ENCODE measurements at places on chromosomes 7 and 10.
A peak's percentile ranks its signal among the peaks of the same experiment; 100 is the strongest.

DNA sequence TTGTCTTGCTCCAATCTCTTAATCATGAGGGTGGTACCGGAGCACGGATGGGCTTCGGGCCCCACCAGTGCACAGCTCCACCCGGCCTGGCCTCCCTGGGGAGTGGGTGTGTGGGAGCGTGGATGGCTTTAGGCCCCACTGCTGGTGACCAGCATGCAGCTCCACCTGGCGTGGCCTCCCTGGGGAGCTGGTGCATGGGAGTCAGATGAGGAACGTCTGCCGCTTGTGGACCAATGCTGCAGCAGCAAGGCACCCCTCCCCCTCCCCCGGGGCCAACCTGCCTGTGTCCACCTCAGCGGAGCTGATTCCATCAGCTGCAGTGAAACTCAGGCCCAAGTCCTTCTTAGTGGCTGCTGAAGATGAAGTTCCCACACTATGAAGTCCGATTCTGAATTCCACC, 511.4 kb downstream of the PTPRN2 start:
- DNase-seq = no peak

DNA sequence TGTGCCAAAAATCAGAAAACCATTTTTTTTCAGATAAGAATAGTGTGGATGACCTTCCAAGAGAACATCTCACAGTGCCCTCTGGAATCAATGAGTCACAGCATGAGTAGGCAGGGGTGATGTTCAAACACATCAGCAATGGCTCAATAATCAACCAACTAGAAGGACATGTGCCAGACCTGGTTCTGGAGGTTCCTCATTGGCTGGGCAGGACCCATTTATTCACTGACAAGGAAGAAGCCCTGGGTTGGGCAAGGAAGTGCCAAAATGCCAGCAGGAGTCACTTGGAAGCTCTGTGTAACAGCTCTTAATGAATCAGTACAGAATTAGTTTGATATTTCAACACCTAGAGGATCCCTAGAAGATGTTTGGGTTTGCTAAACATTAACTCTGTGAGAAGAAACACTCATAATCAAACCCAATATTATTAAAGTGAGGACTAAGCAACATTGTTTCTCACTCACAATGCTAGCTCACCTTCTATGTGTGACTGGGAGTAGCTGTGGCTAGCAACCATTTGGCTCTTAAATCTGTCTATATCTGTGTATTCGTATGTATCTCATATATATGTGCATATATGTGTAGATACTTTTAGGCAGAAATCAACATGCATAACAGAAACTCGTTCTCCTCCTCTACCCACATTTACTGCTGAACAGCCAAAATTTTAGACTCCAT, 72.3 kb upstream of the APBB1IP start:
- no peak for DNase-seq

GRCh38 chr7:27145165-27145913, 1.9 kb upstream of the HOXA5 start:
- no peak for DNase-seq

- DNase-seq = no peak
Measured at GRCh38 chr10:114044247-114045135, 825 bp downstream of the ADRB1 start.

GRCh38 chr10:2851566-2851965, 215.8 kb upstream of the PFKP start:
- DNase-seq = no peak

- peak; percentile 81 for DNase-seq
Measured at GRCh38 chr10:60114765-60115586, 208.6 kb upstream of the CCDC6 start.

DNA sequence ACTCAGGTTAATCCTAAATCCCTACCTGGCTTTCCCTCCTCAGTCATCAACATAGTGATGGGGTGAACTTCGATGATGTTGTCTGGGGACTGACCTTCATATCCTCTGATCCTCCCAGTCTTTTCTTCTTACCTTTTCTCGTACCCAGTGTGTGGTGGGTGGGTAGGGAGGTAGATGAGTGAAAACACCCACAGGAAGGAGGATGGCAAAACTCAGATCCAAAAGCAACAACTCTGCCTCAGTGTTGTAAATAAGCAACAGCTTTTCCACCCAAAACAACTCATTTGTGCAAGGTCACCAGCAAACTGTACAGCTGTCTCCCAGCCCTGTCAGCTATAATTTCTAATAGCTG, 38.6 kb downstream of the VOPP1 start:
- no peak for DNase-seq

- no peak for DNase-seq
Measured at GRCh38 chr10:79156334-79157274, 87.8 kb downstream of the ZMIZ1 start.

DNA sequence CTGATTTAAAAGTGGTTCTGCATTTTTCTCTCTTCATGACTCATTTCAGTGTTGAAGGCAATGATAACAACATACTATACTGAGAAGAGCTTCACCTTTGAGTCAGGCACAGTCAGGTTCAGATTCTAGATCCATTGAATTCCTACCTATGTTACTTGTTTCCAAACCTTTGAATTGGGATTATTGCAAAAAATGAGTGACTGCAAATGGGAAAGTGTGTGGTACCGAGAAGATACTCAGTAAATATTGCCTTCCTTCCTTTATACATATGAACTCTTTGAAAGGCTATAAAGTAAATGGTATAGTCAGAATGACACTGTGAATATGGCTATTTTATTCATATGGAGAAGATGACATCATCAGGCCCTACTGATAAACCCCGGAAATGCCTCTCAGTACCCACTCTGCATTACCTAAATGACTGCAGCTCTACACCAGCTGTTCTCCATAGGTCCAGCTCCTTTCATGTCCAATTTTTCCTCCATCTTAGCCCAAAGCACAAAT, 66.7 kb upstream of the FGL2 start:
- DNase-seq = no peak

DNA sequence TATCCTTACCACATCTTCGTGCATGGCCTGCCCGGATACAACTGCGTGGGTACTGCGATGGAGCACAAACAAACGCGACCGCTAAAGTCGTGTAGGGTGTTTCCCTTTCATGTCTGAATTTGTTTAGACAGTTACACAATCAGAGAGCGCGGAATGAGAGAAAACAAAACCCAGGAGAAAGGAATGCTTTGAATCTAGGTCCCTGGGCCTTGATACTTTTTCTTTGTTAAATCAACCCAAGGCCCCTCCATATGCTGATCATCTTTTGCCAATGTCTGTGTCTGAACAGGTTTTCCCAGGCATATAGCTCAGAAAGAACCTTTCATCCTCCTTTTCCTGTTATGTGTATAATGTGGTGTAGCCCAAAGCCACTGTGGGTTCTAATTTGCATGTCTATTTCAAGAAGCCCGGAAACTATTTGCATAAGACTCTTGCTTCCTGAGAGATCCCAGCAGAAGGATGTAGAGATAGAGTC, 145.8 kb downstream of the FRMD4A start:
- DNase-seq = peak; percentile 72

DNA sequence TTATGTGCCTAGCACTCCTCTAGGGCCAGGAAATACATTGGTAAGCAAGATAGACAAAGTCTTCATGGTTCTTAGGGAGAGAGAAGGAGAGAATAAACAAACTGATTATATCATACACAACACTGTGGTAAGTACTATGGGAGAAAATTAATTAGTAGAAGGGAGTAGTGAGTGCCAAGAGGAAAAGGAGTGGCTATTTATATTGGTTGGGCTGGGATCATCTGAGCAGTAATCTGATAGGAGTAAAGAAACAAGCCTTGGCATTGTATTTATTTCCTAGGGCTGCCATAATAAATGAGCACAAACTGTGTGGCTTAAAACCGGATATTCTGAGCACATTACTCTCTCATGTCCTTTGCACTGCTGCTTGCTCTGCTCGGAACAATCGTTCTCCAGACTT, 158.1 kb upstream of the PHF14 start:
- no peak for DNase-seq

GRCh38 chr7:85220651-85221050, 33.8 kb upstream of the SEMA3D start:
- no peak for DNase-seq

DNA sequence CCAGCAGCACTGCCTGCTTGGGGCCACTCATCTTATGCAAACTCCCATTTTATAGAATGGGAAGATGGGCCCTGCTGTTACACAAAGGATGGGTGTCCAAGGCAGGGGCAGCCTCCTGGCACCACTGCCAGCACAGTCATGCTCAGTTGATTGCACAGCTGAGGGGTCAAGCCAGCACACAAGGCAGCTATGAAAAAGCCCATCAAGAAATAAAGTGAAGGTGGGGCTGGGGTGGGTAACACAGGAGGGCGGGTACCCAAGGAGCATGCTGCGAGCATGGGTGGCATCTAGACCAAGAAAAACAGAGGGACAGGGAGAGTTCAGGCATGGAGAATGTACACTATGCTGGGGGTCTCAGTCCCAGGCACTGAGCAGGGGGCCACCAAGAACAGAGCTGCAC, 74.7 kb upstream of the UNC5B start:
- no peak for DNase-seq

Measured in astrocyte of the spinal cord (primary cell).